Stimulated activated CD4-positive, alpha-beta T cell treated with anti-CD3 and anti-CD28 coated beads, Interleukin-1b, Interleukin-23, amount 100 ng/mL, for 4 hours (primary cell): ENCODE measurements at places on chromosomes 4 and X.

DNA sequence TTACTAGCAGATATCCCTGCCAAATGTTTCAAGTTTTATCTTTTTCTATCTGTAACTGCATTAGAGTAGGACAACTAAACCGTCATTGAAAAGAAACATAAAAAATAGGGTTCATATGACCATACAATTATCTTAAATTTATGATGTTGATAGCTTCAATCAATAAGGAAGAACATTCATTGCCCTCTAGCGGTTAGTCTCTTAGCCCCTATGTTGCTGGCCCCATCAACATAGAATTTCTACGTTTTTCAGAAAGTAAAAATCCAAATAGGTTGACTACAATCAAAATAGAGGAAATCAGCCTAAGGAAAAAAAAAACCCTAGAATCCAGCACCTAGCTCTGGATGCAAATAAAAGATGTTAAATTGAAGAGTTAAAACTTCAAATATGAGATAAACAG is 225.1 kb upstream of the ITM2A start:
- no peak for DNase-seq

DNA sequence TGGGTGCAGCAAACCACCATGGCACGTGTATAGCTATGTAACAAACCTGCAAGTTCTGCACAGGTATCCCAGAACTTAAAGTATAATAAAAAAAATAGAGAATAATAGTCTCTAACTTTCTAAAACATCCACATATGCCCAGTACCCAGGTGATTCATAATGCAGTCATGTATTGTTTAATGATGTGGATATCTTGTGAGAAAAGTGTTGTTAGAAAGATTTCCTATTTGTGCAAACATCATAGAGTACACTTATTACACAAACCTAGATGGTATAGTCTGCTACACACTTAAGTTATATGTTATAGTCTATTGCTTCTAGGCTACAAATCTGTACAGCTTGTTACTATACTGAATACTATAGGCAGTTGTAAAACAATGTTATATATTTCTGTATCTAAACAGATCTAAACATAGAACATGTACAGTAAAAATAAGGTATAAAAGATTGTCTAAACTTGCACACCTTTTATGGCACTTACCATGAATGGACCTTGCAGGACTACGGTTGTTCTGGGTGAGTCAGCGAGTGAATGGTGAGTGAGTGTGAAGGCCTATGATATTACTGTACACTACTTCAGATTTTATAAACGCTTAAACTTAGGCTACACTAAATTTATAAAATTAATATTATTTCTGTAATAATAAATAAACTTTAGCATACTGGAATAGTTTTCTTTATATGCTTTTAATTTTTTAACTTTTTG is 232.2 kb upstream of the SLIT2 start:
- DNase-seq: no peak

GRCh38 chrX:56783450-56783831 is 54.4 kb downstream of the NBDY start:
- DNase-seq: no peak

DNA sequence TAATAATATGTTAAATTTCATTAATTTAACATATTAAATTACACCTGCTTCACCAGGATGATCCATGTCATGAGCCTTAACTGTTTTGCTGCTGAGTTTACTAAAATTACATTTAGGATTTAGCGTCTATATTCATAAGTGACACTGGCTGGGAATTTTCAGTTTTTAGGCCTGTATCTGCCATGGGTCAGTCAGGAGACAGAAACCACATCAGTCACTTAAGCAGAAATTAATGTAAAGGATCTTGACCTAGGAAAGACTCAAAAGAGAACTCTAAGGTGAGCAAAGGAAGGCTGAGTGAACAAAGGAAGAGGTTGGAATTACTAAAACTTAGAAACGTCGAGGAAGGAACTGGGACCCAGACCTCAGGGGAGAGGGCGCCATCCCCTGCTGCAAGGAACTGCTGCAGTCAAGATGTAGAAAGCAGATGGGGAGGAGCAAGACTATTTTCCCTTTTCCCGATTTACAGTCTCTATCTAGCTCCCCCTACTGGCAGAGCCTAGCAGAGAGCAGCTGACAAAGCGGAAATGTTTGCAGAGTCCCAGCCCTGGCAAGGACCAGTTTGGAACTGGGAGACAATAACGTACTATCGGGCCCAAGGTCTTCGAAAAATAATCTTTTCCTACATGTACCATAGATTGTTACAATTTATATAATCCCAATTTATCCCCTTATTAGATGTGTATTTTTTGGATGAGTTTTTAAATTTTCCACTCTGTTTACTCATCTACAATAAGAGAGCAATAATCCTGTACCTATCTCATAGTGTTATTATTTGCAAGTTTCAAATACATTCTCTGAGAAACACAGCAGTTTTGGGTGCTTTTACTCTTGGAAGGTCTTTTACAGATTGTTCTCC is 22.6 kb upstream of the RBBP7 start:
- peak; percentile 9 for DNase-seq

GRCh38 chrX:149903889-149904748 is 23.1 kb downstream of the MAGEA8 start:
- no peak for DNase-seq

GRCh38 chr4:120685756-120686278 is 236.7 kb downstream of the PRDM5 start:
- DNase-seq: no peak

- no peak for DNase-seq
Measured at GRCh38 chr4:90904021-90904420, 776.8 kb downstream of the CCSER1 start.

DNA sequence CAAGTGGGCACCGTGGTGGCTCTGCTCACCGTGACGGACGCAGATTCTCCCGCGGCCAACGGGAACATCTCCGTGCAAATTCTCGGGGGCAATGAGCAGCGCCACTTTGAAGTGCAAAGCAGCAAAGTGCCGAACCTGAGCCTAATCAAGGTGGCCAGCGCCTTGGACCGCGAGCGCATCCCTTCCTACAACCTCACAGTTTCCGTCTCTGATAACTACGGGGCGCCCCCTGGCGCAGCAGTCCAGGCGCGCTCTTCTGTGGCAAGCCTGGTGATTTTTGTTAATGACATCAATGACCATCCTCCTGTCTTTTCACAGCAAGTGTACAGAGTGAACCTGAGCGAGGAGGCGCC is 2.7 kb downstream of the FAT4 start:
- DNase-seq: no peak

- no peak for DNase-seq
Measured at GRCh38 chr4:176404621-176405020, 84.9 kb downstream of the SPCS3 start.

DNA sequence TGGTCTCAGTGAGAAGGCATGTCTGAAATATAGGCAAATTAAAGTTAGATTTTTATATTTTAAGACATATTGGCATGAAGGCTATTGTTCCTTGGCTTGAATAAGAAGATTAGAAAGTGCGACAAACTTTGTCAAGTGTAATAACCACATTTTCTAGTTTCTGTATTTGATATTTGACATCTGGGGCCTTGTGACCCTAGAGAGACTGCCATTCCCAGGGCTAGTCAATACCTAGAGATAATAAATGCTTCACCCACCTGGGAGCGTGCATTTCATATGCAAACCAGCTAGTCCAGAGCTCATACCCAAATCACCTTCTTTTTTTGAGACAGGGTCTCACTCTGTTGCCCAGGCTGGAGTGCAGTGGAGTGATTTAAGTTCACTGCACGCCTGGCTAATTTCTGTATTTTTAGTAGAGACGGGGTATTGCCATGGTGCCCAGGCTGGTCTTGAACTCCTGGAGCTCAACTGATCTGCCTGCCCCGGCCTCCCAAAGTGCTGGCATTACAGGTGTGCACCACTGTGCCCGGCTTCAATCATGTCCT is 62.6 kb downstream of the COQ2 start:
- DNase-seq: no peak

- DNase-seq: no peak
Measured at GRCh38 chrX:14344172-14344940, 185.0 kb upstream of the GLRA2 start.

- DNase-seq: peak; percentile 29
Measured at GRCh38 chrX:10106806-10107205, 50.0 kb upstream of the CLCN4 start.

DNA sequence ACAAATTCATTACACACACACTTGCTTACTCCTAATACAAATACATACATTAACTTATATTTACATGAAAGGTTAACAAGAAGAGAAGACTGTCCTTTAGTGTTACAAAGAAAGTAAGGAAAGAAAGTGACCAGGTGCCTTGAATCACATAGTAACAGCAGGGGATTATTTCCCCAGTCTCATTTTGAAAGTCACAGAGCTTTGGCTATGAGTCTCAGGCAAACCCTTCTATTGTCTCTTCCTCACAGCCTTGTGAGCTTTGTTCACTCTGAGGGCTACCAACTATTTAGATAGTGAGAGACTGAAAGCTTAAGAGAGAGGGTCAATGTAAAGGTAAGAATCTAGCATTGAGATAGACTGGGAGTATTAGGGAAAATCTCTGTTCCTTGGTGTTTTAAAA is 161.6 kb downstream of the NPNT start:
- DNase-seq: no peak

DNA sequence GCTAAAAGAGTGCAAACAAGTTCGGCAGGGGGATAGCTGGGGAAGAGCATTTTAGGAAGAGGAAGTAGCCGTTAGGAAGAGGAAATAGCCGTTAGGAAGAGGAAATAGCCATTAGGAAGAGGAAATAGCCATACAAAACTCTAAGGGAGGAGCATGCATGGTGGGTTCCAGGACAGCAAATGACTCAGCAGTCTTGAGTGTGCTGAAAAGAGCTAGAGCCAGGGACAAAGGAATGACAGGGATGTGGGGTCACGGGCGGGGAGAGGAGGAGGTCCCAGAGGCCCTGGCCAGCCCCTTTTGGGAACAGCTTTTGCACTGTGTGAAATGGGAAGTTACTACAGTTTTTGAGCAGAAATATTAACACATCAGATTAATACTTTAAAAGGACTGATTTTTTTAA is 882.6 kb downstream of the TRIML1 start:
- no peak for DNase-seq

GRCh38 chr4:99763635-99764101 is 53.0 kb upstream of the DAPP1 start:
- no peak for DNase-seq

- no peak for DNase-seq
Measured at GRCh38 chrX:23436875-23437274, 102.2 kb downstream of the PTCHD1 start.

DNA sequence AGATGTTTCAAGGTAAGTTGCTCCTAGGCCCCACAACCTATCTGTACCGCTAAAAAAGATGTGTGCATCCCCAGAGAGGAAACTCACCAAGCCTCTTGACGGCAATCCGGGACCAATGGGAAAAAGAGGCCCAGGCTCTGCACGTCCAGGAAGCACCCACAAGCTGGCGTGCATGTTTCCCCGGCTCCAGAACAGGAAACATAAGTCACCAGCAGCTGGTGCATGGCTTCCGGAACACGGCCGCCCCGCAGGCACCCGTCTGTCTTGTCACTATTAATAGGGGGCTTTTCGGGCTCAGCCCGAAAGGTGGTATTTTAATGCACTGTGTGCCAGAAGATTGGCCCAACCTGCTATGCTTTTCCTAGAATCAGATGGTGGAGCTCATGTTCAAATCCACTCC is 22.2 kb downstream of the CRMP1 start:
- no peak for DNase-seq

DNA sequence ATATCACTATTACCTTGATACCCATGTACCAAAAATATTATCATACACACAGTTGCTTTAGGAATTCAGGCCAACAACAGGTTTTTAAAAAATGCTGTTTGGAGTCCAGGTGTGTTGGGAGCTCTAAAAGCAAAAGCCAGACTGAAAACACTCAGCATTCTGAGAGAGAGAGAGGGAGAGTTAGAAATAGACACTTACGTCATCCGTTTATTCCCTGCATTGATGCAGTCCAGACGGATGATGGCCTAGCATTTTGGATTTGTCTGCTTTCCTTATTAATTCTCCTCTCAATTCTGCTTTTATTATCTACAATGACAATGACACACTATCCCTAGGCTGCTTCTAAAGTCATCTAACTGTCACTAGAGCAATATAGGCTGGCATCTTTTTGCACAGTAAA is 358.3 kb upstream of the BOD1L1 start:
- DNase-seq: no peak

DNA sequence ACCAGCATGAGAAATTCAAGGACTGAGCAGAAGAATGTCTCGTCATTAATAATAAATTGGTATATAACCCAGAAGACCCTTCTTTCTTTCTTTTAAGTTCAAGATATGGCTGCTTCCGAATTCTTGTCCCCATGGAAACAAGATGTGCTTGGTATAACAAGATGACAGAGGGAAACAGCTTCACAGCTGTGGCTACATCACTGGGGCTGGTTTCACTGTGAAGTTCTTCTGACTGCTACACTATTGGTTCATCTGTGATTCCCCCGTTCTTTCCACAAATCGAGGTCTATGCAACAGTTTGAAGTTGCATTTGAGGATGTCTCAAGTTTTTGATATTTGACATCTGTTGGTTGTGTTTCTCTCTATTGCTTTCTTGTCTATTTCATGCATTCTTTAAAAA is 12.3 kb upstream of the DTHD1 start:
- no peak for DNase-seq

GRCh38 chr4:93384887-93385286 is 443.7 kb upstream of the ATOH1 start:
- no peak for DNase-seq

DNA sequence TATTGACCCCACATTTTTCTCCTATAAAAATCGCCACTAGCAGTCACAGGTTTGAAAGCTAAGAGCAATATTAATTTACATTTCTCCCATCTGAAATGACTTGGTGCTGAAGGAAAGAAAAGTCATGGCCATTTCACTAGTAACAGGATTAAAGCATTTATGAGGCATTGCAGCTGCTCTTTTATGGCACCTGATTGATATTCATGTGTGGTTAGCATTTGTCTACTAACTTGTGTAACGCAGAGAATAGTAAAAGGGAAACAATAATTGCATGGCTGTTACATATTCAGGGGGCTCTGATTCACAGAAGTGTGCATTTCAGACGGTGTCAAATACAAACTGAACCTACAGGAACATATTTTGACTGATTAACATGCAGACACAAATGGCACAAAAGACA is 5.2 kb downstream of the PCDH19 start:
- no peak for DNase-seq

- peak; percentile 16 for DNase-seq
Measured at GRCh38 chr4:139665690-139666529, at the start of gene MGST2. TSS of gene MGST2 (plus strand) at chr4:139665819. CDS start at chr4:139666020, 201 bp downstream.

DNA sequence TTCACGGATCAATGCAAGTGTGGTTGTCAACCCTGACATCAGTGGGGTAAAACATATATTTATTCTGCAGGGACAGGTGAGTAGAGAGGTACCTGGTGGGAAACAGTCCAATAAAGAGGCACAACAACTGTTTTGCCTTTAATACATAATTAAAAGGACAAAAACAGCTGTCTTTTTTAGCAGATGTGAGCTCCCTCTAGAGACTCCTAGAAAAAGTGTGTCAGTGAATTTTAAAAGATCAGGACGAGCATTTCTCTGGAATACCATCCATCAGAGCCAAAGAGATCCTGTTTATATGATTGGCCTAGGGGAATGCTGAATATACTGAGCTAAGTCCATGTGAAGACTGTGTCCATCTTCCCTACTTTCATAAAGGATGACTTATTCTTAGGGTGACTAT is 58.3 kb downstream of the TMEM144 start:
- DNase-seq: no peak

GRCh38 chr4:57109847-57110639 is at the start of gene IGFBP7:
TSS of gene IGFBP7 (minus strand) at chr4:57110385. CDS start at chr4:57110351, 34 bp downstream.
- no peak for DNase-seq

GRCh38 chr4:143555676-143556075 is 42.2 kb downstream of the SMARCA5 start:
- no peak for DNase-seq

- no peak for DNase-seq
Measured at GRCh38 chrX:140724736-140725135, 15.2 kb downstream of the LINC00632 start.

- DNase-seq: no peak
Measured at GRCh38 chrX:77917294-77917933, 6.9 kb downstream of the ATP7A start.
